ENCODE measurements at places on chromosomes 4 and X.

DNA sequence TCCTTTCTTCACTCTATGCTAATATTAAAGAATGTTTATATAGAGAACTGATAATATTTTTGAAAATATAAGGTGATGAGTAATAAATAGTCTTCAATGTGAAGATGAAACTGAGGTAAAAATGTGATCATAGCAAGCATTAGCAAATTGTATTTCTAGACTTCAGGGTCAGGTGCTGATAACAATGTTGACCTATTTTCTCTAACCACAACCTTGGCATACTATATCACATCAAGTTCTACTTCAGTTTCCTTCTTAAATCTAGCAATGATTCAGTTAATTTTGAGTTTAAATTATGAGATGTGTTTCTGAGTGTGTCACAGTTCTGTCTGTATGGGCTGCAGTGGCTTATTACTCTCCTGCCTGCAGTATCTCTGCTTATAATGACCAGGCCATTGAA lies 209.4 kb downstream of the RAPGEF2 start:
- DNase-seq = no peak

GRCh38 chr4:163568843-163569242 lies 74.4 kb downstream of the TMA16 start:
- no peak for DNase-seq

DNA sequence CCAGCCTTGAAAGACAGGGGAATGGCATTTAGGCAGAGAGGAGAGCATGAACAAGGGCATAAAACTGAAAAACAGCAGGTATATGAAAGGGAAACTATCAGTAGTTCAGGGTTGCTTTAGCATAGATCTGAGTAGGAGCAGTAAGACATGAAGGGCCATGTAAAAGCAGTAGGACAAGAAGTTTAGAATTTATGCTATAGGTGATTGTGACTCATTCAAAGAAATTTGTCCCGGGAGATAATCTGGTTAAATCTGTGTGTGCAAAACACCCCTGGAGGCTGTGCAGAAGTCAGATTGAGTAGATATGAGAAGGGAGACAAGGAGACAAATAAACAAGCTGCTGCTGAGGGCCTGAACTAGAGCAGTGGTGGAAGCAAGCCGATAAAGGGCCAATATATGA lies 109.1 kb upstream of the BMP3 start:
- DNase-seq = no peak

GRCh38 chr4:5711479-5712184 lies 631 bp downstream of the EVC start:
- peak; percentile 48 for DNase-seq

DNA sequence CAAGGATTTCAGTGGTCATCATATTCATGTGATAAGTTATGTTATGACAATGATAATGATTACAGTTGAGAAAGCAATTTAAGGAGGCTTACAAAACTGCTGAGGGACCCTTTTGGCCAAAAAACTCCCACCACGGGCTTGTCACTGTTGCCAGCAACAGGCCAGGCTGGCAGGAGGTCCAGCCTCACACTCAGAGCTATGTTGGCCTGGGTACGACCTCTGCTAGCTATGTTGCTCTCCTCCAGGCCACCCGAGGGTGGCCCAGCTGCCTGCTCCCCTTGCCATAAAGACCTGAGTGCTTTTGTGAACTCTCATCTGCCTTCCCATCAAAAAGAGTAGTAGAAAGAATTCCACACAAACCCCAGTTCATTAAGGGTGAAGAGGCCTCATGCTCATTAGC lies 52.0 kb downstream of the MID1 start:
- DNase-seq = no peak

- peak; percentile 20 for DNase-seq
Observed at GRCh38 chr4:141132072-141132708, 1.1 kb downstream of the RNF150 start.

- DNase-seq = no peak
Observed at GRCh38 chrX:19539665-19540064, 24.4 kb upstream of the MAP3K15 start.

- no peak for DNase-seq
Observed at GRCh38 chr4:8609406-8609805, 16.8 kb downstream of the CPZ start.

DNA sequence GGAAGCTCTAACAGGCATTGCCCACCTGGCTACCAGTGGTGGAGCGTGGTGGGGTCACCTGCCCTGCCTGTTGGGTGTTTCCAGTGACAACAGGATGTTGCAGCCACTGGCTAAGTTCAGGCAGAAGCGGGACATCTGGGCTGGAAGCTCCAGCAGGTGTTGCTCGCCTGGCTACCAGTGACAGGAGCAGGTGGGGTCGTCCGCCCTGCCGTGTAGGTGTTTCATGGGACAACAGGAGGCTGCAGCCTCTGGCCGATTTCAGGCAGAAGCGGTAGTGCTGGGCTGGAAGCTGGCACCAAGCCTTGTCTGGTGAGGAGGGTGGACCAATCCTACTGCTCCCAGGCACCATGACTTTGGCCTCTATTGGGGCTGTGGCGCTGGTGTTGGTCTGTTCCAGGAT lies 39.4 kb downstream of the RIPPLY1 start:
- DNase-seq = no peak

DNA sequence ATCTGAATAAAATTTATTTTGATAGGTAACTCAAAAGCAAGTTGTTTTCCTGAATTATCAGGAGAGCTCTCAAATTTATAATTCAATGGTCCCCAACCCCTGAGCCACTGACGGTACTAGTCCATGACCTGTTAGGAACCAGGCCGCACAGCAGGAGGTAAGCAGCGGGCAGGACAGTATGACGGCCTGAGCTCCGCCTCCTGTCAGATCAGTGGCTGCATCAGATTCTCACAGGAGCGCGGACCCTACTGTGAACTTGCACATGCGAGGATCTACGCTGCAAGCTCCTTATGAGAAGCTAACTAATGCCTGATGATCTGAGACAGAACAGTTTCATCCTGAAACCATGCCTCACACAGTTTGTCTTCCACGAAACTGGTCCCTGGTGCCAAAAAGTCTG lies 37.9 kb upstream of the SEC24B start:
- no peak for DNase-seq

- no peak for DNase-seq
Observed at GRCh38 chrX:150542846-150543229, 25.6 kb upstream of the MTM1 start.

GRCh38 chr4:123390846-123391456 lies 5.6 kb upstream of the SPRY1 start:
- DNase-seq = no peak
